ENCODE measurements at places on chromosomes 3 and 15.

DNA sequence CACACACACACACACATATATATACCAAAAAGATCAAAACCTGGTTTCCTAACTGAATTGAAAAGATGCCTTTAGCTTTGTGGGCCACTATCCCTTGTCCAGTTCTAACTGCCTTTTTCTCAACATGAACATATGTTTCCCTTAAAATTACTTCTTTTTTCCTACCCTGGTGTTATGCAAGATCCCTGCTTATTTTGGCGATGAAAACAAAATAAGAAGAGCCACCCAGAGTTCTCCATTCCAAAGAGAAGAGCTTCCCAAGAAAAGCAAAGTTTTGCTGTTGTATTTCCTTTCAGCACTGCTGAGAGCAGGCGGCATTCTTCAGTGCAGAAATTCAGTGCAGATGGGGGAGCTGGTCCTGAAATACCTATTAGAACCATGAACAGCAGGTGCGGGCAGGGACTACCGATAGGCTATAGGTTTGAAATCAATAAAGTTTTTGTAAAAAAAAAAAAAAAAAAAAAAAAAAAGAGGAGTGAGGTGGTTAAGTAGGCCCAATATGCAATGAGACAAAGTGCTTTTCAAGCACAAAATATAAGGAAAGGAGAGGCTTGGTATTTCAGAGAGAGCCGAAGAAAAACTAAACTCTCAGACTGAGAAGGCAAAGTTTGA lies 238.0 kb downstream of the FOXP1 start:
- no peak for DNase-seq

DNA sequence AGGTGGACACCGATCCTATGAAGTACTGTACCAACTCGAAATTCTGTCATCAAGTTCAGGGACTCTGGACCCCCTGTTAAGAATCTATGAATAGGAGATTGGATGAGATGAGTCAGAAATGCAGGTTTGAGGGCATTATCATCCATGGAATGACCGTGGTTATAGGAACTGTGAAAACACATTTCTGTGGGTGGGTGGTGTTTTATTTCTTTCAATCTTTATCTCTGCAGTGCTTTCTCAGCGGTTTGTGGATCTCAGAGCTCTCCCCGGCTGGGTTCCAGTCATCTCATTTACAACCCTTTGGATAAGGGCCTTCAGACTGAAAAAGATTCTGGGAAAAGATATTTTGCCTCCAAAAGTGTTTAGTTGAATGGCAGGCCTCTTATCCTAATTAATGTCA lies 5.4 kb upstream of the ABHD17C start:
- DNase-seq: no peak

DNA sequence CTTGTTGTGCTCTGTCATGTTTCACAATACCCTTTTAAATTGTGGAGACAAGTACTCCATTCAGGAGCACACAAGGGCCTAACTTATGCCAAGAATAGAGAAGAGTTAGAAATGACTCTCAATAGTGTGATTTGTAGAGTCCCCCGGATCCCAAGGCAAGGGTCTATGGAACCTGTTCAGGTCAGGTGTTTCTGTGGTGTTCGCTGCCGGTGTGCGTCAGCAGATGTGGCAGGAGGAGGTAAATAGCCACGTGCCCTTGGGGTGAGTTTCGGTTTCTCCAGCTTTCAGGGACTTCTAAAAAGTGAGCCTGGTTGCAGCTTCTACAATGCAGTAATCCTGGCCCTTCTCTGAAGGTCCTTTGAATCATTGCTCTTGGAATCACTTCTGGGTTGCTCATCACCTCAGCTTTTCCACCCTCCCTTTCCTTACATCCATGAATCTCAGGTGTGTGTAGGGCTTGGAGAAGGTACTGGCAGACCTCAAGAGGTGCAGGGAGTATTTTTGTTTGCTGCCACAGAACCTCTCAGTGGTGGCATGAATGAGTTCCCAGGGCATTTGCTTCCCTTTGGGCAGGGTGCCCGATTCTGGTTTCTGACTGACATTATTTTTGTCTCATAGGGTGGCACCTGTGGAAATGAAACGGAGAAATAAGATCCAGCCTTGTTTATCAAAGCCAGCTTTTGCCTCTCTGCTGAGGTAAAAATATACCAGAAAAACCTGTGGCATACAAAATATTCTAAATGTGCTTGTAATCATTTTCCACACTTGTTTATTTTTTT lies 7.3 kb downstream of the ST3GAL6 start:
- no peak for DNase-seq

DNA sequence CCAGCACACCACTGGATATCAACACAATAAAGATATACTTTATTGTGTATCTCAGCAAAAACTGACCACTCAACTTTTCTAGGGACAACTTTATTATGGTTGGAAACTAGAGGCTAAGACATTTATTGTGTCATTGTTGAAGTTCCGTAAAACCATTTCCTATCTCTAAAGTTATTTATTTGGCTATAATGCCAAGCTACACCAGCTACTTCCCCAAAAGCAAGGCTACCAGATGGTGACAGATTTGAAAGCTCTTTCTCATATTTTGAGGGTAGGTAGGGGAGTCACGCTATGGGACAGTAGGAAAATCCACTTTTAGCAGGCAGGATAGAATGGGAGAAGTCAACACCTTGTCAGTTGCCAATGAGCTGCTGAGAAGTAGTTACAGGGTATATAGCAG lies 834.6 kb upstream of the CFAP20DC start:
- DNase-seq: no peak

- DNase-seq: no peak
Measured at GRCh38 chr15:55221090-55222011, 24.6 kb upstream of the RSL24D1 start.

GRCh38 chr15:69074843-69075224 lies 60.3 kb downstream of the NOX5 start:
- DNase-seq: peak; percentile 33

DNA sequence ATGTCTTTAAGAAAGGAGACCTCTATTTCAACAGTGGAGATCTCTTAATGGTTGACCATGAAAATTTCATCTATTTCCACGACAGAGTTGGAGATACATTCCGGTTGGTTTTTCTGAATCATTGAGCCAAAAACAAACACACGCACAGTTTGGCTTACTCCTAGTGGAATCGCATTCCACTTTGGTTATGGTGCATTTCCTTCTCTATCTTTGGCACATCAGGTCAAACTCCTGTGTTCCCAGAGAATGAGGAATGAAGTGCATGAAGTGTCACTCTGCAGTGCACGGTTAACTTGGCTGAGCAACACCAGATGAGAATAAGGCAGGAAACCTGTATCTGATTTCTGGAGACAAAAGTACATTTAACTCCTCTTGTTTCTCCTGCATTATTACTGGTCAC lies 38.5 kb downstream of the HDC start:
- DNase-seq: no peak

GRCh38 chr3:35648347-35648746 lies 9.0 kb downstream of the ARPP21 start:
- no peak for DNase-seq

DNA sequence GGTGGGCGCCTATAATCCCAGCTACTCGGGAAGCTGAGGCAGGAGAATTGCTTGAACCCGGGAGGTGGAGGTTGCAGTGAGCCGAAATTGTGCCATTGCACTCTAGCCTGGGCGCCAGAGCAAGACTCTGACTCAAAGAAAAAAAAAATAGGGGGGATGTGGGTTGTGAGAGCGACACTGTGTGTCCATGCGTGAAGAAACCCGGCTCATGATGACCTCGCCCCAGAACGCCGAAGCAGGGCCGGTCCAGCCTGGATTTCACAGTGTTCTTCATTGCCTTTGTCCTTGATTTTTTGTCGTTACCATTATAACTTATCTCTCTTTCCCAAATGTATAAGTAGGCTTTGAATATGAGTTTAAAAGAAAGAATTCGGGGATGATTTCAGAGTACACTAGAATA lies 128.7 kb downstream of the PGPEP1L start:
- no peak for DNase-seq

GRCh38 chr3:196207833-196208607 lies 3.2 kb downstream of the ZDHHC19 start:
- DNase-seq: no peak

DNA sequence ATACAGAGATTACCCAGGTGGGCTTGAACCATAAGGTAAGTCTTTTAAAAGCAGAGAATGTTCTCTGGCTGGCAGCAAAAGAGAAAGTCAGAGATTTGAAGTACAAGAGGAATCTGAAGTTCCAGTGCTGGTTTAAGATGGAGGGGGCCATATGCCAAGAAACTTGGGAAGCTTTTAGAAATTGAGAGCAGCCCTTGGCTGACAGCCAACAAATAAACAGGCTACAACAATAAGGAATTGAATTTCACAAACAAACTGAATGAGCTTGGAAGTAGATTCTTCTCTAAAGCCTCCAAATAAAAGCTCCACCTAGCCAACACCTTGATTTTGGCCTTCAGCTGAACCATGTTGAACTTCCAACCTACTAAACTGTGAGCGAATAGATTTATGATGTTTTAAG lies 85.7 kb downstream of the TRIM42 start:
- peak; percentile 76 for DNase-seq

DNA sequence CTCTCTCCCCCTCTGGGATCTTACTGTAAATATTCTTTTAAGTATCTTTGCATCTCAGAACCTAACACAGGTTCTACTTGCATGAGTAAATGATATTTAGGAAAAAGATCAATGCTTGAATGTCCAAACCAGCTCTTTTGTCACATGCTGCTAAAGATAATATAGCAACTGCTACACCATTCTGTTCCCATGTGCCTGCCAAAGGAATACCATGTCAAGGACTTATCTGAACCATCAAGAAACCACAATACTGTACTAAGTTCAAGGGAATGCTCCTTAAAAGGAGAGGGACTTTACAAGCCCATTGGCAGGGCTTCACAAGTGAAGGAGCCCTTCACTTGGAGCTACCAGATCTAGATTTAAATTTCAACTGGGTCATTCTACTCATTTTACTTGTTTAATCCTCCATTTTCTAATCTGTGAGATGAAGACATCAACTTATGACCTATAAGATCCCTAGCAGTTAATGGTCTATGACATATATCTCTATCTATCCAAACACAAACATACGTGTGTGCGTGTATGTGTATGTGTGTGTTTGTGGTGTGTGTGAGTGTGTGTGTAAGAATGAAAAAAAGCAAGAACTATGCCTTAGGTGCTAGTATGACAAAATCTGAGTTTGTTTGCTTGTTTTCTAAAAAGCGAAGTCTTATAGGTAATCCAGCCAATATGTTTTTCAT lies 13.0 kb upstream of the SEC62 start:
- no peak for DNase-seq

DNA sequence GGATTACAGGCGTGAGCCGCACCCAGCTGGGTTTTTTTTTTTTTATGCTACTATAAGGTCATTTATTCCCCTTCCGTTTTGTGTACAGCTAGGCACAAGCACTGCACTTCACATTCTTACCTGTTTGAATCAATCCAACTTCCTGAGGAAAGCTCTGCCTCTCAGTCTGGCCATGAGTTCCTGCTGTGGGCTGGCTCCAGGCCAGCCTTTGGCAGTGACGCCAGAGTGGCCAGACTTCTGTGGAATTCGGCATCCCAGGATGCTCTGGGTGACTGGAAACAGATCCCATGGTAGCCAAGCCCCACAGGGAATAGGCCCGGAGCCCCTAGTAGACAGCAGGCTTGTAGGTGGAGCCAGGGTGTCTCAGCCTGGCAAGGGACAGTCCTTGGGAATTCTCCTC lies 21.5 kb upstream of the TIMP4 start:
- DNase-seq: no peak

GRCh38 chr3:9869955-9870354 lies 10.1 kb downstream of the CIDEC start:
- no peak for DNase-seq

DNA sequence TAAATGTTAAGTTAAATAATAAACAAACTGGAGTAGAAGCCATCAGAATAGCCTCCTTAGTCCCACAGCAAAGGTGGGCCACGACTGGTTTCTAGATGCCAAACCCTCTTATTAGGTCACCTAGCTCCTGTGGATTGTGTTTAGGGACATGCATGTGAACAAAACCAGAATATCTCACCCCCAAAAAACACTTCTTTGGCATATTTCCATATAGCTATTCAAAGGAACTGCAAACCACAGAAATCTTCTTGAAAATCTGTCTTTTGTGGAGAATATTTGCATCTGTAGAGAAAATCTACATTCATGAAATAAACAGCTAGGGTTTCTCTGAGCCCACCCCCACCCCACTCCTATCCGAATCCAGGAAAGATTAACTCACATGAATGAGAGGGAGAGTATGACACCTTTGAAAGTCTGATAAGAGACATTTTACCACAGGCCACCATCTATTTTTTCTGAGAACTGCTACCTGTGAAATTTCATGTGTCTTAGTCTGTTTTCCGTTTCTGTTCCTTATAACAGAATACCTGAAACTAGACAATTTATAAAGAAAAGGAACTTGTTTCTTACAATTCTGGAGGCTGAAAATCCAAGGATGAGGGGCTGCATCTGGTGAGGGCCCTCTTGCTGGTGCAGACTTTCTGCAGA lies 159.4 kb downstream of the NEK10 start:
- no peak for DNase-seq

DNA sequence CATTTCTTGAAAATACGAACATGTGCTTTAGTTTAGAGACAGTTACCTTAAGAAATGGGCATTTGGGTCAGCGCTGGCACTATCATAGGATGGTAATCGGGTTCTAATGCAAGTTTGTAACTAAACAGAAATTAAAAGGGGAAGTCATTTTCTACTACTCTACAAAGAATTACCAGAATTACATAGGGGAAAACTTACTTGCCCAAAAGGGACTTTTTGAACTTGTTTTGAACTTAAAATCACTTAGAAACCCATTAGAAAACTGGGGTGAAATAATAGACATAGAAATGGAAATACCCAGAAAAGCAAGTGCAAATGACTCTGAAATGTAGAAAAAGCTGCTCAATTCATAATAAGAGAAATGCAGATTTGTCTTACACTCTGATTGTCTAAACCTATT lies 44.9 kb downstream of the SPATA16 start:
- no peak for DNase-seq

DNA sequence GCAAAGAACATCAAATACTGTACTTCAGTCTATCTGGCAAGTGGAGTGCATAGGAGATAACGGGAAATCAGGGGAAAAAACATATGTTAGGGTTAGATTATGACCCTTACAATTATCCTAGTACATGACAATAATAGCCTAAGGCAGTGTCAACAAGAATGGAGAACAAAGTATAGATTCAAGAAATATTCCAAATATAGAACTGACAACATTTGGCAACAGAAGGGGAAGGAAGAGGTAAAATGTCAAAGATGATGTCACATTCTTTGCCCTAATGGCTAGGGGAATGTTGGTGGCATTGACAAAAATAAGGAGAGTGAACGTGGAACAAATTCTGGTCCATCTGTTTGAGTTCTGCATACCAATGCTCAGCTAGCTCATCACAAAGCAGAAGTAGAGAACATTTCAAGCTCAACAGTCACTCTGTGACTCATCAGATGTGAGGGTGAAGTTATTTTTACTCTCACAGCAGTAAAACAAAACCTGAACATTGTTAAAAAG lies 15.5 kb upstream of the ATP8B4 start:
- no peak for DNase-seq

GRCh38 chr3:56423661-56424099 lies 44.6 kb downstream of the ERC2 start:
- no peak for DNase-seq

- no peak for DNase-seq
Measured at GRCh38 chr3:58563386-58564035, 13.7 kb downstream of the FAM107A start.

GRCh38 chr15:64355348-64355943 lies 527 bp downstream of the CSNK1G1 start:
- DNase-seq: peak; percentile 8
